ENCODE measurements at places on chromosomes 6 and 20. TPM values are rescaled to one million over a fixed set of nuclear protein-coding genes. Genes with fewer than 3 reads are reported as not detected.
A peak's percentile ranks its signal among the peaks of the same experiment; 100 is the strongest.

- peak; percentile 76 for DNase-seq
- H3K4me1 ChIP-seq = peaks cover 62% of the 10 kb centered on the region
- H3K4me3 ChIP-seq = peak within 1 kb of the TSS; percentile 97
- H3K27me3 ChIP-seq = no peaks in the 10 kb centered on the region
- peak within 1 kb of the TSS; percentile 99 for H3K27ac ChIP-seq
Measured at GRCh38 chr6:75601304-75602245, at the start of gene SENP6. Gene SENP6, plus strand, starts transcription at chr6:75601880. Its CDS starts 645 bp downstream, at chr6:75602525.

DNA sequence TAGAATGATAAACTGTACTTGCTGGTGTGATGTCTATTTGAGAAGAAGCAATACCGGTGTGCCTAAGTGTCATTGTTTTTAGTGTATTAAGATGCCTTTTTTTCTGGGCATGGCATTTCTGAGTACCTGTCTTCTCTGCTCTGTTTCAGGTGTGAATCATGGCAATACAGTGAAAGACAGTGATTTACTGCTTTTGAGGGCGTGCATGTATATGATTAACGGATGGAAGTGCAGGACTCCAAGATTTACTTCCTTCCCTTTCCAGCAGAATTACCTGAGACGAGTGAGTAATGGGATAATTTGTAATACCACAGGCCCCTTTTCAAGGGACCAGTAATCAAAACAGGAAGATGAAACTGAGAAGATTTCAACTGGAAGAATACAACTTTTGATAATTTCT lies 315.8 kb downstream of the SOX4 start:
- H3K27ac ChIP-seq = no peak overlapping the region
- peaks cover 8% of the 10 kb centered on the region for H3K4me1 ChIP-seq
- peaks cover 4% of the 10 kb centered on the region for H3K27me3 ChIP-seq

- H3K36me3 ChIP-seq = peaks cover 21% of the 10 kb centered on the region
- no peaks in the 10 kb centered on the region for H3K27me3 ChIP-seq
- H3K27ac ChIP-seq = no peak overlapping the region
Measured at GRCh38 chr6:119012521-119012920, 65.9 kb downstream of the FAM184A start.

GRCh38 chr6:8315154-8315553 lies 120.2 kb downstream of the SLC35B3 start:
- H3K4me1 ChIP-seq = no peaks in the 10 kb centered on the region
- H3K36me3 ChIP-seq = peaks cover 7% of the 10 kb centered on the region
- DNase-seq = no peak
- H3K27ac ChIP-seq = no peak overlapping the region

GRCh38 chr20:57408131-57408530 lies 16.9 kb downstream of the RBM38 start:
- H3K36me3 ChIP-seq = peaks cover 2% of the 10 kb centered on the region
- H3K4me1 ChIP-seq = no peaks in the 10 kb centered on the region
- no peak overlapping the region for H3K4me3 ChIP-seq
- no peaks in the 10 kb centered on the region for H3K27me3 ChIP-seq
- no peak for DNase-seq

- no peak for DNase-seq
- no peaks in the 10 kb centered on the region for H3K27me3 ChIP-seq
- no peak overlapping the region for H3K27ac ChIP-seq
- no peak overlapping the region for H3K4me3 ChIP-seq
Measured at GRCh38 chr6:111107589-111107988, 20.3 kb downstream of the SLC16A10 start.

- no peak for DNase-seq
- H3K27ac ChIP-seq = no peak overlapping the region
- H3K36me3 ChIP-seq = no peaks in the 10 kb centered on the region
- H3K4me3 ChIP-seq = no peak overlapping the region
- H3K4me1 ChIP-seq = no peaks in the 10 kb centered on the region
- no peaks in the 10 kb centered on the region for H3K27me3 ChIP-seq
Measured at GRCh38 chr6:1657116-1657770, 47.5 kb downstream of the FOXC1 start.

C20orf141 gene
- not detected for total RNA-seq

- H3K36me3 ChIP-seq = no peaks in the 10 kb centered on the region
- H3K4me1 ChIP-seq = peaks cover 7% of the 10 kb centered on the region
- H3K4me3 ChIP-seq = no peak overlapping the region
- no peaks in the 10 kb centered on the region for H3K27me3 ChIP-seq
Measured at GRCh38 chr6:14254505-14254904, 136.9 kb downstream of the CD83 start.

GRCh38 chr6:150273457-150274309 lies 95.1 kb upstream of the IYD start:
- peaks cover 35% of the 10 kb centered on the region for H3K27me3 ChIP-seq
- no peak overlapping the region for H3K4me3 ChIP-seq
- H3K36me3 ChIP-seq = no peaks in the 10 kb centered on the region
- H3K4me1 ChIP-seq = peaks cover 9% of the 10 kb centered on the region
- no peak overlapping the region for H3K27ac ChIP-seq
- DNase-seq = no peak

- peaks cover 2% of the 10 kb centered on the region for H3K36me3 ChIP-seq
- no peak overlapping the region for H3K27ac ChIP-seq
- peak; percentile 70 for DNase-seq
- peak overlapping the region; percentile 48 for H3K4me3 ChIP-seq
- H3K27me3 ChIP-seq = no peaks in the 10 kb centered on the region
Measured at GRCh38 chr6:131532580-131533039, 40.4 kb upstream of the ARG1 start.
